Fibroblast of skin of right biceps (primary cell): ENCODE measurements at places on chromosomes 3 and 15.

DNA sequence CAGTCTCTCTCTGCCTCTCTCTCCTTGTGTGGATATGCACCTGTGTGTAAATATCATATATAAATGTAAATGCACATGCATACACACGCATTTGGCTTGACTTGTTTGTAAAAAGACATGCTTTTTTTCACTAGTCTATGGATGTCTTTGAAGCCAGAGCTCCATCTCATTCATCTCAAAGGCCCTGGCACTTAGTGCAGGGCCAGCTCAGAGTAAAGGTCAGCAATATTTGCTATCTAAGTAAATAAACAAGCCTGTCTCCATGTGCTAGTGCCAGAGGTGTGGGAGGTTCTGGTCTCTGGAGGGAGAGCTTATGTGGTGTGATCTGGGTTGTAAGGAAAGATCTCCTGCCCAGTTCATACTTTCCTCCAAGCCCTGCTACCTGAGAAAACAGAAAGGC, 5.6 kb downstream of the CLSTN2 start:
- no peak for DNase-seq

- no peak for DNase-seq
Measured at GRCh38 chr3:45583021-45583851, 11.3 kb upstream of the LIMD1 start.

- no peak for DNase-seq
Measured at GRCh38 chr15:26615927-26616302, 157.0 kb downstream of the GABRB3 start.

DNA sequence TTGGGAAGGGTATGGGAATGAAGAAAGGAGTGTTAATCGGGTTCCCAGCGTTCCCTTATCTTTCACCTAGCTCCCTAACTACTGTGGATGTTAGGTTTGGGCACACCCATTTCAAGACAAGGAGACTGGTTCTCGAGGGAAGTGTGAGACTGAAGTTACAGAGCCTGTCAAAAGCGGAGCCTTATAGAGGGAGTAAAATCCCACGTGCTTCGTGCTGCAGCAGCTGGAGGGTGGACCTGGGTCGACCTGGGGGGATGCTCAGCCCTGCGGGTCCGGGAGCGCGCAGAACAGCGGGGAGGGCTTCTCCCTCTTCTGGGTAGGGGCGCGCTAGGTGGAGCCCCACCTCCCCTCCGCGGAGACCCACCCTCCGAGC, 314 bp upstream of the TMED3 start:
- no peak for DNase-seq

GRCh38 chr3:131729643-131730017, 226.9 kb upstream of the MRPL3 start:
- DNase-seq: peak; percentile 48

DNA sequence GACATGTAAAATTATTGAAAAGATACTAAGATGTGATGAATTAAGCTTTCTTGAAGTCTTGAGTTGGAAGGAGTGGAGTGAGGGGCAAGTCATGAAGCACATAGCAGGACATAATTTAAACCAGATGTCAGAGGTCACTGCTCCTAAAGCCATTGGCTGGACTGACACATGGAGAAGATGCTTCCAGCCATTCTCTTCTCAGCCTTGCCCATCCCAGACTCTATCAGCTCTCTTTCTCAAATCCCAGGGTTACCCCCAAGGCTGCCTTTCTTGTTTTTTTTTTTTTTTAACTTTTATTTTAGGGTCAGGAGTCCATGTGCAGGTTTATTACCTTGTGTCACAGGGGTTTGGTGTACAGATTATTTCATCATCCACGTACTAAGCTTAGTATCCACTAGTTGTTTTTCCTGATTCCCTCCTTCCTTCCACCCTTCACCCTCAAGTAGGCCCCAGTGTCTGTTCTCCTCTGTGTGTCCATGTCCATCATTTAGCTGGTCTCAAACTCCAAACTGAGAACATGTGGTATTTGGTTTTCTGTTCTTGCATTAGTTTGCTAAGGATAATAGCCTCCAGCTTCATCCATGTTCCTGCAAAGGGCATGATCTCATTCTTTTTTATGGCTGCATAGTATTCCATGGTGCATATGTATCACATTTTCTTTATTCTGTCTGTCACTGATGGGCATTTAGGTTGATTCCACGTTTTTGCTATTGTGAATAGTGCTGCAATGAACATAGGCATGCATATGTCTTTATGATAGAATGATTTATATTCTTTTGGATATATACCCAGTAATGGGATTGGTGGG, 18.9 kb downstream of the XIRP1 start:
- no peak for DNase-seq

DNA sequence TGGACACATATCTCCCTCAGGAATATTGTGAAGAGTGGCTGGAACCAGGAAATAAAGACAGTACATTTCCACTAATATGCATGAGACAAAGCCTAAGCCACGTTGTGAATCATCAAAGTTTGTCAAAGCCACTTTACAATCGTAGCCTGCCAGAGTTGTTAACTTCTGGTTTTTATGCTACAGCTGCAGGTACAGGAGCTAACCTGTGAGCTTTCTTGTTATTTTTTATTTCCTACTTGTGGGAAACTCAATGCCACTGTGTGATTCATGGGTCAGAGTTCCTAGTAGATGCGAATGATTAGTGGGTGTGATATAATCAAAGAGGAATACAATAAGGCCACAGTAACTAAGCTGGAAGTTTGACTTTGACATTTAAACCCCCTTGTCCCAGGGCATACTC, 44.4 kb upstream of the TEX9 start:
- no peak for DNase-seq

GRCh38 chr3:96478496-96478895, 335.9 kb upstream of the EPHA6 start:
- DNase-seq: peak; percentile 17

GRCh38 chr3:39226106-39226741, 33.8 kb upstream of the XIRP1 start:
- no peak for DNase-seq

DNA sequence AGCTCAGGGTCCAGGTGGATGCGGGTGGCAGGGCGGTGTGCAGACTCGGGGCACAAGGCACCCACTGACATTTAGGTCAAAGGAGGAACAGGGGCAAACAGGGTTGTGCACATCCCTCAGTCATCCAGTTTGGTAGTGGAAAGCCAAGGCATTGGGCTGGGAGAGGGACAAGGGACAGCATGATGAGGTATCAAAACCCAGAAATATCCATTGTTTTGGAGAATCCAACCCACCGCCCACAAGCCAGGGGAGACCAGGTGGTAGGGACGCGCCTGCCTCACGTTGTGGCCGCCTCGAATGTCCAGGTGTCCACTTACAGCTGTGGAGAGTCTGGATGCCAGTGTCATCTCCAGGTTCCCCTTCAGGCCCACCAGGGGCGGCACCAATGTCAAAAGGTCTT, 33.3 kb downstream of the SLC41A3 start:
- no peak for DNase-seq

- DNase-seq: no peak
Measured at GRCh38 chr3:122665226-122665786, 15.3 kb upstream of the PARP14 start.

DNA sequence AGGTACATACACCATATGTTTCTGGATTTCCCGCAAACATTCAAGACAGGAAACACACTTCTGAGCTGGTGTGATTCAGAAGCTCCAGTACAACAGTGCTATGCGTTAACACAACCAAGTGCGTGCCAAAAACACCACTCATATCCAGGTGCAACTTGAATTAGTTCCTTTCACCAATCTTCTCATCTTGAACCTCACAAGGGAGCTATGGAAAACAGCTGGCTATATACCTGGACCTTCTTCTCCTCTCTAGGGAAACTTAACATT, 31.3 kb downstream of the SUSD5 start:
- DNase-seq: peak; percentile 21

DNA sequence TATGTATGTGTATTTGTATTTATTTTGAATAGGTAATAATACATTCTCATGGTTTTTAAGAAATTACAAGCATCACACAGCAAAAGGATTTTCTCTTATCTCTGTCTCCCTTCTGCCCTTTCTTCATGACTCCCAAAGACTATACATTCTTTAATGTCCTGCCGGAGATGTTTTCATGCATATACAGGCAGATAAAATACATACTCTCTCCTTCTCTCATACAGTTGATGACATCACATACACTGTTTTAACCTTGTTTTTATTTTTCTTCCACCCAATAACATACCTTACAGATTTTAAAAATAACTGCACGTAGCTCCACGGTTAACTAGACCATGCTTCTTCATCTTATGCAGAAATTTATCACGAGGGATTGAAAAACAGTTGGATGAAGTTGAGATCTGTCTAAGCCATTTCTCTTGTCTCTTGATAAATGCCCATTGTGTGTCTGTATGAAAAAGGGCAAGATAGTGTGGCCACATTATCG, 249.8 kb downstream of the EDEM1 start:
- DNase-seq: no peak

DNA sequence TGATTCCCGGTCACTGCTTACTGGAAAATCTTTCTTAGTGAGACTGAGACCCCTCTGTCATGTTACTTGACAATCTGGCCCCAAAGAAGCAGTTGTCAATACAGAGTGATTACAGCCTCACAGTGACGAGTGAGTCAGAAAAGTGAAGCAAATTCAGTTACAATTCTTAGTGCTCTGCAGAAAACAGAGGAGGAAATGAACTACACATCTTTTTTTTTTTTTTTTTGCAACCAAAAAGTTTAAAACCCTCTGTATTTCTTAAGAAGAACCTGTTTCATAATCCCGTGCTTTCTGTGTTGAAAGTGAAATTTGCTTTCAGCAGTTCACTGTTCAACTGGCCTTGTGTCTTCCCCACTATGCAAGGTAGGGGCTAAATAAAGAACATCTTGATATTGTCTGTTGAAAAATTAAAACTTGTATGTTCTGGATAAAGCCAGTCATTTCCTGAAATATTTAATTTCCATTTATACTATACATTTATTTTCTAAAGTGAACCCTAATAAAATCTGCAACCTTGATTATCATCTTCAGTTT, 1.9 kb downstream of the AQP9 start:
- DNase-seq: peak; percentile 10

DNA sequence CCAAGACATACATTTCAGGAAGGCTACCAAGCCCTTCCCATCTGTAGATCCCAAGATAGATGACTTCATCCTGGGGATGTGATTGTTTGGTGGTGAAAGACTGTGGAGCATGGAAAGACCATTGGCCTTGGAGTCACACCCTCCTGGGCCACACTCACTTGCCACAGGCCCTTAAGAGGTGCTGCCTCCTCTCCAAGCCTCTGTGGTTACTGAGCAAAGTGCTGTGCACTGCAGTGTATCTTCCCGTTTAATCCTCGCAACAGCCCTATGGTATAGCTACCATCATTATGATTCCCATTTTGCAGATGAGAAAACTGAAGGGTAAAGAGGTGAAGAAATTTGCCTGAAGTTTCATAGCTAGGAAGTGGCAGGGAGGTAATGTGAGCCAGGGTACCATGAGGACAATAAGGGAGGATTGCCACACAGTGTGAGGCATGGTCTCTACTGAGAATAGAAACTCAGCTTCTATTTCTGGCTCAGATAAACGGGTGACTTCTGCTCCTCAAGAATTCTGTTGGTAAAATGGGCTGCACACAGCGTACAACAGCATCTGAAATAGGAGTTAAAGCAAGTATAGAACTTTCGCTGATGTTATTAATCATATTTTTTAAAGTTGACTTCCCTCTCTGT, 23.9 kb upstream of the RHO start:
- DNase-seq: no peak

- peak; percentile 97 for DNase-seq
Measured at GRCh38 chr3:110526777-110527727, 544.6 kb upstream of the NECTIN3 start.

GRCh38 chr3:184712248-184713039, 580 bp upstream of the MAGEF1 start:
- DNase-seq: no peak

GRCh38 chr15:74229686-74230085, 6.4 kb upstream of the CCDC33 start:
- no peak for DNase-seq

DNA sequence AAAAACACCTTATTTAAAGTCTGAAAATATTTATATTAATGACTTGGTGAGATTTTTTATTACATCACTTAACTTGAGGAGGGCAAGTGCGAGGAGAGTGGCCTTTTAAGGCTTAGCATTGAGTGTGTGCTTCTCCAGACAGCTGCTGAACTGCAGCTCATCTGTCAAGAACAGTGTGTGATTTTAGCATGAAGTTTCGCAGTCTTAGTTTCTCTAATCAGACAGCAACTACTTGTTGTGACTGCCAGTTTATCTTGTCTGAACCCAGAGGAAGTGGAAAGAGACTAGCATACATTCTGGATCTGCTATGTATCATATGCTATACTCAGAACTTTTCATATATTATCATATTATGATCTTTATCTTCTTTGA, 291.7 kb upstream of the ROPN1 start:
- DNase-seq: no peak

DNA sequence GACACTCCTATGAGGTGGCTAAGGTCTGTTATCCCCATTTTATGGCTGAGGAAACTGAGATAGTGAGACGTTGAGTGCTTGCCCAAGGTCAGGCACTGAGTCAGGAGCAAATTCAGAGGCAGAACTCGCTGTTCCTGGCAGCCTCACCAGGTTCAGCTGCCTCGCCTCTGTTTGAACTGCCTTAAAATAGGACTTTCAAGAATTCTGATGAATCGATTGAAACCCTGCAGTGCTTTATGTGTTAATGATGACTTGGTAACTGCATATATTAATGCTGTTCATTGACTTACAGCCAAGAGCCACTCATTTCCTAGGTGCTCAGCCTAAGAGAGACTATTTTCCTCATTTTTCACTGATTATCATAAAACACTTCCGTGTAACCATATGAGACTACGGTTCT, 79.5 kb upstream of the BHLHE40 start:
- no peak for DNase-seq
